ENCODE measurements at places on chromosomes 7 and 10.

DNA sequence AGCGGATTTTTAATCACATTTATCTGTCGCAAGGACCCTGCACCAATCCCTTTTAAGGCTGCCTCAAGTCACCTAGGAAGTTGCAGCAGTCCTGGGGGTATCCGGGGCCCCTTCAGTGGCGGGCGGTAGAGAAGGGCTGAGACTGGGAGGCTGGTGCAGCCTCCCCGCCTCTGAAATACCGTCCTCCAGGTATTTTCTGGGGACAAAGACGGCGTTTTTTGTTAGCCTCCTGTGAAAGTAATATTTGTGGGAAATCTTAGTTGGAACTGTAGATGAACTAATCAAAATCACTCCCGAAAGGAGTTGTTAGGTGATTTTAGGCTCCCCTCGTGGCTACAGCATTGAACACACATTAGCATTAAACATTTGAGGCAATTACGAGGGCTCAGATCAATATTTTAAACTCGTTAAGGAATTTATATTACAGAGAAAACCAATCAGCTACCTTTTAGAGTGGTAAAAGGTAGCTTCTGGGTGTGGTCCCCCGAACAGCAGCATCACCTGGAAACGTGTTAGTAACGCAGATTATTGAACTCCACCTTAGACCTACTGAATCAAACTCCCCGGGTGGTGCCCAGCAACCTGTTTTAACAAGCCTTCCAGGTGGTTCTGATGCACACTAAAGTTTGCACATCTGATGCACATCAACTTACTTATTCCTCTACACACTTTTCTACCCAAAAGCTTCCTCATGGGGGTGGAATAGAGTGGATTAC lies 530 bp upstream of the ANXA7 start:
- DNase-seq: no peak

DNA sequence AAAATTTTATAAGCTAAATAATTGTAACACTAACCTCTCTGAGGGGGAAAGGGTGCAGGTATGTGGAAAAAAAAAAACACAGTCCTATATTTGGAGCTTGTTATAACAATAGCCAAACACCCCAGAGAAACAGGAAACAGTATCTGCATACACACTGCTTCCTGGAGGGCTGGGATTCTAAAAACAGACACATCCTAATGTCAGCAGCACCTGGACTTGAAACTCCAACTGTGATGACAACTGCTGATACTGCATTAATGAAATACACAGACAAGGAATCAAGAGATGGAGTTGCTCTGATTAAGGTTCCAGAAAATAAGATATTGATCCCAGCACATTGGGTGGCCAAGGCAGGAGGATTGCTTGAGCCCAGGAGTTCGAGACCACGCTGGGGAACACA lies 9.3 kb downstream of the DAGLB start:
- DNase-seq: no peak

GRCh38 chr10:43749145-43749576 lies 100.5 kb upstream of the ZNF32 start:
- no peak for DNase-seq

GRCh38 chr10:27099448-27099847 lies 846 bp downstream of the ANKRD26 start:
- DNase-seq: no peak

DNA sequence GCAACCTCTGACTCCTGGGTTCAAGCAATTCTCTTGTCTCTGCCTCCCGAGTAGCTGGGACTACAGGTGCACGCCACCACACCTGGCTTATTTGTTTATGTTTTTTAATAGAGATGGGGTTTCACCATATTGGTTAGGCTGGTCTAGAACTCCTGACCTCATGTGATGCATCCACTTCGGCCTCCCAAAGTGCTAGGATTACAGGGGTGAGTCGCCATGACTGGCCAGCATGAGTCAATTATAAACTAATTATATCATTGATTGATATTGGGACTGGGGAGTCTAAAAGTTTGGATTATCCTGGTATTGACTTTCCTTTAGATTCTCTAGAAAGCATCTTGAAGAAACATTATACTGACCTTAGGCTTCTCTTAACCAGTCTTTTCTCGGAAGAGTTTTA lies 73.9 kb upstream of the CCNY start:
- no peak for DNase-seq

Measured in HepG2 (cell line).